Stimulated activated CD8-positive, alpha-beta memory T cell treated with anti-CD3 and anti-CD28 coated beads, Interleukin-2, amount 100 ng/mL, for 1 hour (primary cell): ENCODE measurements at places on chromosomes 4 and X.

- no peak for DNase-seq
These were observed 240.0 kb downstream of the GPC3 start for GRCh38 chrX:133745349-133745748.

GRCh38 chr4:47933840-47934239 lies 19.5 kb upstream of the NFXL1 start:
- DNase-seq: no peak

GRCh38 chrX:78199851-78200250 lies 60.4 kb upstream of the TAF9B start:
- DNase-seq: no peak

DNA sequence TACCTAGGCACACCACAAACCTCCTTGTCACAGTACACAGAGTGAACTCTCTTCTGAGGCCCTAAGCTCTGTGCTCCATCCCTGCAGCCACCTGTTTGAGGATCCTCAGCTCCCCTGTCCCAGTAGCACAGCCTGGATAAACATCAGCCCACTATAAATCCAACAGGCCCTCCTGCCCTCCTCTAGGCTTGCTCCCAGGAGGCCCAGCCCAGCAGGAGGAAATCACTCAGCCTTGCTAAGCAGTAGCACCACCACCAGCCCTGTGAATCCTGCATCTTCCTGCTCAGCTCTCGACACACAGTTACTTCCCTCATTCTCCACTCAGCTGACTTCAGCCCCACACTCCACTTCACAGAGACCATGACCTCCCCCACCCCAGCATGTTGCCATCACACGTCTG lies 273.9 kb downstream of the BCOR start:
- DNase-seq: no peak

DNA sequence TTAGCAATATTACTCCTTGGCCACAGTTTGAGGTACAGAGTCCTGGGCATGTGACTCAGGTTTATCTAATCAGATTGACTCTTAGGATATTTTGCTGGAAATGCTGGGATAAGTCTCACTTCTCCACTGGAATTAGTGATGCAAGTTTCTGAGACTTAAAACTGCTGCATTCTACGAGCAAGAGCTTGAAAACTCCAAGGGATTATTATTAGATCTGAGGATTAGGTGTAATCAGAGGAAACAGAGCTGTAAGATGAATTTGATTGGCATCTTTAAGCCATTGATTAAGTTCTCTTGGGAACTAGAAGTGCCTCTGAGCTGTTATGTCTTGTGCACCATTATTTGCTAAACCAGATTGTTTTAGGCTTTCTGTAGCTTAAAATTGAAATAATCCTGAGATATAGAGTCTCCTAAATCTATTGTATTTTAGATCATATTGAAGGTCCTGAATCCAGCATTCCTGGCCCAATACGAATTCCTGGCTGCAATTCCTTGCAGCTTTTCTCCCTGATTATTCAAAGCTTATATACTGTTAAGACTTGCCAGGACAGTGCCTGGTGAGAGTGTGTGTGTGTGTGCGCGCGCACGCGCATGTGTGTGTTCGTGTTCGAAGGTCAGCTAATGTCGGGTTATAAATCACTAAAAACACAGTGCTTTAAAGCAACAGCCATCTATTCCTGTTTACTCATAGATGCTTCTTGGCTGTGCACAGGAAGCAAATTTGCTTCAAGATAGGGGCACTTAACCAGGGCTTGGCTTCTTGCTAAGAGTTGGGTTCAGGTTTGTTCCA lies 735.1 kb downstream of the STIM2 start:
- DNase-seq: no peak

DNA sequence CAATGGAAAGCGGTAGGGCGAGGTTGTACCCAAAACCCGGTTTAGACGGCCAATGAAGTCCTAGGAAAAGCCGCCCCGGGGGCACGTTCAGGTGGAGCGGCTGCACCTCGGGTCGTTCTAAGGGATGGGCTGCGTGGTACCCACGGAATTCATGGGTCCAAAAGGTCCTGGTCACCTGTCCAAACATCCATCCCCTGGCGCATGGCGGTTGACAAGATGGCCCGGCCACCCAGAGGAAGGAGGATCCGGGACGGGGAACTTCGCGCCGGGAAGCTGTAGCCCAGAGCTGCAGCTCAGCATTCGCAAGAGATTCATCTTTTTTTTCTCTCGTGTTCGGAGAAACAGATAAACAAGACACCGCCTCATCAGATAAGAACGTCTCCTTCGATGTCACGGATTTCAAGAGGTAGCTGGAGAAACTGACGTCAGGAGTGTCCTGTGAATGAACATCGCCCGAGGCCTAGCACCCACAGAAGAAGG lies 10.9 kb downstream of the PITX2 start:
- DNase-seq: no peak

DNA sequence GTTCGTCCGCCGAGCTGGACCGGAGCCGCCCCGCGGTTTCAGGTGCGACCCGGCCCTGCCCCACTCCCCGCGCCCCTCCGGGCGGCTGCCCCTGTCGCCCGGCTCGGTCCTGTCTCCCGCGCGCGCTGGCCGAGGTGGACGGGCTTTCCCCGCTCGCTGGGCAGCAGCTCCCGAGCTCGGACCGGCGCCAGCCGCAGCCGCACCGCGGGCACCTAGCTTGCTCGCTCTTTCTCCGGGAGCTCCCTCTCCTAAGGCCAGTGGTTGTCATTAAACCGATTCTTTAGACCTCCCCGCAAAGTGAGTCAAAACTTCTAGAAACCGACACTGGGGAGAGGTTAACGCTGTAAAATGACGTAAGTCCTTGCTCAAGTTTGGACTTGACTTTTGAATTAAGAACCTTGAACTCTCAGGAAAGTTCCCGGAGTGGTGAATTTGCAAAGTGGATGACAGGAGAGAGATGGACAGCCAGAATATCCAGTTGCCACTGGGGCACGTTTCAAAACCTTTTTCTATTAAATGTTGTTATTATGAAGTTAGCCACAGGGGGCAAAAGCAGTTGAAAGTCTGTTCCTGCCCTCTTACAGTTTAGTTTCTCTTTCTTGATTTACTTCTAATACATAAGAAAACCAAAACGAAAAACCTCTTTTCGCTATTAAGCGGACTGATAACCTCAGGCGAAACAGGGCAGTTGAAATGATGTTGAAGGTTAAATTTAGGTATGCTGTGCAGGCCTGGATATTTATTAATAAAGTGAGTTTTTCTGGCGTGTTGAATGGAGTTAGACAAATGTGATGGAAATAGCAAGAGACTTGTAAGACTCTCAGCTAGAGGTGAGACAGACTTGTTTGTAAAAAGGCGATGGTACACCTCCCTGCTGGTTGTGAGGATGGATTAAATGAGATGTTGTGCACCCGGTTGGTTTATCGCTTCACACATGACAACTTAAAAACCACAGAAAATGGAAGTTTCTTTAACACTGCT lies 847 bp downstream of the PI4K2B start:
- no peak for DNase-seq

GRCh38 chr4:1928356-1929239 lies 57.4 kb downstream of the NSD2 start:
- no peak for DNase-seq

DNA sequence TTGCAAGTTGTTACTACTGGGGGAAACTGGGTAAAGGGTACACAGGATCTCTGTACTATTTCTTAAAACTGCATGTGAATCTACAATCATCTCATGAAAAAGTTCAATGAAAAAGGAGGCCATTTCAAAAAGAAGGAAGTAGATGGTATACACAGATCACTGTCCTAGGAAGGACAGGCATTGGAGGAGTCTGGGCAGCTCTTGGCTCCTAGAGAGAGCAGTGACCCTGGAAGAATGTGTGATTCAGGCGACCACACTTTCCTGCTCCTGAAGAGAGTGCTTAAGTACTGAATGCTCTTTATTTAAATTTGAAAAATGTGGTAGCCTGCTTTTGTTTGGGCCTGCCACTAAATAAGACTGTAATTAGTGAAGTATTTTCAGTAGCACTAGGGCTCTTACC lies 318.1 kb upstream of the CASK start:
- no peak for DNase-seq

GRCh38 chrX:14029039-14029424 lies 660 bp downstream of the GEMIN8 start:
- DNase-seq: no peak

DNA sequence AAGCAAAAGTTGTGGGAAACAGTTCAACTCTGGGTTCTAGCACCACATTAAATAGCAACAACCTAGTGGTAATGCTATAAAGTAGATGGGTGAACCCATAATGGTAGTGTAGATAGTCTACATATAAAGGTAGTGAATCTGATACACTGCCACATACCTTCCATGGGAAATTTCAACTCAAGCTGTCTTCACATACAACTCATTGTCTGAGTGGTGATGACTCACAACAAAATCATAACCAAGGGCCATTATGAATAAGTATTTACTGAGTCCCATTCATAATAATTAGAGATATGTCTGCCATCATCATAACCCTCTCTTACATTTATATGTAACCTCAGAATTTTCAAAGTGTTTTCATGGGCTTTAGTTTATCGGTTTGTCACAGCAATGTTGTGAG lies 34.8 kb downstream of the EGF start:
- no peak for DNase-seq

GRCh38 chrX:129577473-129577872 lies 37.4 kb downstream of the OCRL start:
- no peak for DNase-seq
